ENCODE measurements at places on chromosomes 13 and 19. TPM values are rescaled to one million over a fixed set of nuclear protein-coding genes. Genes with fewer than 3 reads are reported as not detected.

IL12RB1 gene
- 0.36 TPM for total RNA-seq

EFNB2 gene
- 16.8 TPM for total RNA-seq

ZNF418 gene
- total RNA-seq = 0.76 TPM

ZNF813 gene
- total RNA-seq = 1.9 TPM

FTL gene
- 417 TPM for total RNA-seq

CPB2 gene
- not detected for total RNA-seq

ZNF440 gene
- total RNA-seq = 15.4 TPM

APC2 gene
- 0.48 TPM for total RNA-seq

CBY2 gene
- 0.32 TPM for total RNA-seq

C19orf73 gene
- total RNA-seq = 1.3 TPM

BCAM gene
- 13.3 TPM for total RNA-seq

PLIN4 gene
- 0.96 TPM for total RNA-seq

SHANK1 gene
- total RNA-seq = 0.04 TPM

CADM4 gene
- 13.0 TPM for total RNA-seq

ZNF527 gene
- total RNA-seq = 1.4 TPM

NLRP7 gene
- not detected for total RNA-seq

STX10 gene
- total RNA-seq = 46.0 TPM

SIRT2 gene
- 40.3 TPM for total RNA-seq

FCAR gene
- total RNA-seq = 0.16 TPM

HNRNPA1L2 gene
- total RNA-seq = 3.7 TPM

SYT5 gene
- not detected for total RNA-seq

PCDH20 gene
- 0.16 TPM for total RNA-seq

PNKP gene
- 29.2 TPM for total RNA-seq

VSTM2B gene
- not detected for total RNA-seq

FAAP24 gene
- total RNA-seq = 3.8 TPM

ANKLE1 gene
- 0.04 TPM for total RNA-seq

HS6ST3 gene
- total RNA-seq = not detected

PSG1 gene
- total RNA-seq = not detected

CNN1 gene
- 8.3 TPM for total RNA-seq

LNX2 gene
- total RNA-seq = 13.5 TPM

FKRP gene
- total RNA-seq = 7.8 TPM

SPATA13 gene
- 2.2 TPM for total RNA-seq

CACNA1A gene
- total RNA-seq = 0.20 TPM

EDNRB gene
- 2.6 TPM for total RNA-seq

LILRA2 gene
- total RNA-seq = not detected

SULT2A1 gene
- not detected for total RNA-seq

PEAK3 gene
- 0.08 TPM for total RNA-seq

OBI1 gene
- 5.2 TPM for total RNA-seq

OXGR1 gene
- total RNA-seq = 0.36 TPM

MEDAG gene
- total RNA-seq = 2.7 TPM

ZNF558 gene
- total RNA-seq = 14.9 TPM

CNFN gene
- 1,078 TPM for total RNA-seq

BORA gene
- 4.9 TPM for total RNA-seq

IRGC gene
- total RNA-seq = not detected
